ENCODE measurements at places on chromosomes 4 and X.

GRCh38 chr4:155495572-155496293, 119.0 kb upstream of the MAP9 start:
- H3K4me3 ChIP-seq: peak overlapping the region; percentile 20
- H3K4me1 ChIP-seq: no peaks in the 10 kb centered on the region
- H3K36me3 ChIP-seq: no peaks in the 10 kb centered on the region
- no peaks in the 10 kb centered on the region for H3K27me3 ChIP-seq
- no peak overlapping the region for H3K27ac ChIP-seq

DNA sequence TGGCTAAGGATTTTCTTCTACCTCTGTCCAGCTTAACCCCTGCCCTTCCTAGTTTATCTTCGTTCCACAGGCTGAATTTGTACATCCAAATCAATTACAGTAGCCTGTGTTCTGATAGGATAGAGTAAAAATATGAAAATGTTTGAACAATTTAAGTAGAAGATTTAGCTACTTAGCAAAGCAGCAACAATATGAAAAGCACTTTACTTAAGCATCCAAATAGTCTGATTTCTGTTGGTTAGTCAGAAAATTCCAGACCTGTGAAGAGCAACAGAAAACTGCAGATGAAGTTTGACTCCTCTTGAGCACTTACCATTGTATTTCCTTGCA, 2.0 kb downstream of the ARSJ start:
- no peak overlapping the region for H3K27ac ChIP-seq
- no peaks in the 10 kb centered on the region for H3K36me3 ChIP-seq
- no peak for DNase-seq
- H3K4me1 ChIP-seq: peaks cover 41% of the 10 kb centered on the region
- H3K27me3 ChIP-seq: no peaks in the 10 kb centered on the region

DNA sequence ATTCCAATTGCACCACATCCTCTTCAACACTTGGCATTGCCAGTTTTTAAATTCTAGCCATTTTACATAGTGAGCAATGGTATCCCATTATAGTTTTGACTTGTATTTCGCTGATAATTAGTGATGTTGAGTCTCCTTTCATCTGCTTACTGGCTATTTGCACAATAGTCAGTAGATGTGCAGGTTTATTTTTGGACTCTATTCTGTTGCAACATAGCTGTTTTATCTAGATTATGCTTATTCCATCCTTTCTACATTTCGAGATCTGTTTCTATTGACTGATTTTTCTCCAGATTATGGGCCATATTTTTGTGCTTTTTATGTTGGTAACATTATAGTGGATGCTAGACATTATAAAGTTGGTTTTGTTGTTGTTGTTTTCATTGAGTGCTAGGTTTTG, 106.1 kb downstream of the WWC2 start:
- no peaks in the 10 kb centered on the region for H3K27me3 ChIP-seq
- H3K36me3 ChIP-seq: no peaks in the 10 kb centered on the region
- no peaks in the 10 kb centered on the region for H3K4me1 ChIP-seq
- H3K27ac ChIP-seq: no peak overlapping the region

- H3K36me3 ChIP-seq: no peaks in the 10 kb centered on the region
- no peak for DNase-seq
- H3K4me1 ChIP-seq: no peaks in the 10 kb centered on the region
- H3K27me3 ChIP-seq: no peaks in the 10 kb centered on the region
- H3K27ac ChIP-seq: no peak overlapping the region
Measured at GRCh38 chrX:20829665-20830491, 544.3 kb upstream of the CNKSR2 start.
